MCF 10A (cell line): ENCODE measurements at places on chromosomes 2 and 18. TPM values are rescaled to one million over a fixed set of nuclear protein-coding genes. Genes with fewer than 3 reads are reported as not detected.

- peak; percentile 80 for DNase-seq
Measured at GRCh38 chr2:226411727-226412360, 387.8 kb downstream of the IRS1 start.

Gene KATNAL2
- 2.1 and 3.5 TPM in 2 replicates for total RNA-seq

DNA sequence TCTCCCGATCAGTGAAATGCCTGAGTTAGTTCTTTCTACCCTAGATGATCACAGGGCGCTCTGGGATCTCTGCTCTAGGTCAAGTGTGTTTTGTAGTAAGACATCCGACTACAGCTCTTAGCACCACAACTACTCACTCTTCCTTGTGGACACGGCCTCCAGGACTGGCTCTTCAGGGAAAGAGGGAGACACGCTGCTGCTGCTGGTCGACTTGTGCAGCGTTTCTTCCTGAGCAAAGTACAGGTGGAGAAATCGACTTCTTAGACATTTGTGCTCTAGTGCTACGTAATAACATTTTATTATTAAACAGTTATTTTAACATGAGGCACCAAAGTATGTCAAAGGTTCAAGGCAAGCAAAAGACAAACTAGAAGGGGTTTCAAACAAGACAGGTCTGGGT is 57.0 kb downstream of the PRELID3A start:
- no peak for DNase-seq

- no peak for DNase-seq
Measured at GRCh38 chr2:73917696-73918207, 8.9 kb upstream of the DGUOK start.

DNA sequence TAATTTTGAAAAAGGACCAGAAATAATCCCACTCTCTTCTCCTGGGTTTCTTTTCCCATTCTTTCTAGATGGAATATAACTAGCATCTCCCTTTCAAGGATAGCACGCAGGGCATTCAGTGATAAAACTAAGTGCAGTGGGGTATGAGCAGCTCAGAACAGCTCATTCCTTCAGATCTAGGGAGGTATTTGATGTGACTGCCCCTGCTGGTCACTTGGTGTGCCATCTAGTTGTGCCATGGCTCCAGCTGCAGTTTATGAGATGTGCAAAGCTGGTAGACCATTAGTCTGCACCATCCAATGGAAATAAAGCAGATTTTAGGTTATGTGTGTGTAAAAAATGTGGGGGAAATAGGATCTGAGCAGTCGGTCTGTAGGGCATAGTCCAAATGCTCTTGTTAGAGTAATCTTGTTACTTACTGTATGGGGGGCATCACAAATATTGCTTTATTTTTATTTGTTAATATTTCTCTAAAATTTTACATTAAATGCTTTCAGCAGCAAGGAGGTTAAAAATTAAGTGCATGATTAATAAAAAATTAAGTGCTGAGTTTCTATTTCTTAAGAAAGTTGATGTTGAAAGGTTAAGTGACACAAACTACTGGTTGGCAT is 38.9 kb downstream of the CTAGE1 start:
- DNase-seq, result peak; percentile 60

Gene PPM1G
- total RNA-seq, result 85.7 and 123 TPM in 2 replicates

DNA sequence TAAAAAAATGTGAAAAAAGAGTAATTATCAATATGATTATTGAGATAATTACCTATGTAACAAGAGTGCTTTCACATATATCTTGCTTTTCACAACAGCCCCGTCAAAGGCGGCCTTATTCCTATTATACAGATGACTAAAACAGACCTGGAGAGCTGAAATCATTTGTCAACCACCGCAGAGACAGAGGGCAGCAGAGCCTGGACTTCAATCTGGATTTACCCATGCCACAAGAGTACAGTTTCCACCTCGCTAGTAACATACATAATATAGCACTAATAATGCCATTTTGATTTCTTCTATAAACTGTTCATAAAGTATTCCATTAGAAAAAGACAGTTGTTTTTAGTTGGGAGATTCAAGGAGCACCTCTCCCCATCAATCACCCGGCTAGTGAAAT is 121.8 kb downstream of the EPB41L3 start:
- DNase-seq, result no peak

Gene CXCR4
- total RNA-seq, result 0.54 and 1.1 TPM in 2 replicates

DNA sequence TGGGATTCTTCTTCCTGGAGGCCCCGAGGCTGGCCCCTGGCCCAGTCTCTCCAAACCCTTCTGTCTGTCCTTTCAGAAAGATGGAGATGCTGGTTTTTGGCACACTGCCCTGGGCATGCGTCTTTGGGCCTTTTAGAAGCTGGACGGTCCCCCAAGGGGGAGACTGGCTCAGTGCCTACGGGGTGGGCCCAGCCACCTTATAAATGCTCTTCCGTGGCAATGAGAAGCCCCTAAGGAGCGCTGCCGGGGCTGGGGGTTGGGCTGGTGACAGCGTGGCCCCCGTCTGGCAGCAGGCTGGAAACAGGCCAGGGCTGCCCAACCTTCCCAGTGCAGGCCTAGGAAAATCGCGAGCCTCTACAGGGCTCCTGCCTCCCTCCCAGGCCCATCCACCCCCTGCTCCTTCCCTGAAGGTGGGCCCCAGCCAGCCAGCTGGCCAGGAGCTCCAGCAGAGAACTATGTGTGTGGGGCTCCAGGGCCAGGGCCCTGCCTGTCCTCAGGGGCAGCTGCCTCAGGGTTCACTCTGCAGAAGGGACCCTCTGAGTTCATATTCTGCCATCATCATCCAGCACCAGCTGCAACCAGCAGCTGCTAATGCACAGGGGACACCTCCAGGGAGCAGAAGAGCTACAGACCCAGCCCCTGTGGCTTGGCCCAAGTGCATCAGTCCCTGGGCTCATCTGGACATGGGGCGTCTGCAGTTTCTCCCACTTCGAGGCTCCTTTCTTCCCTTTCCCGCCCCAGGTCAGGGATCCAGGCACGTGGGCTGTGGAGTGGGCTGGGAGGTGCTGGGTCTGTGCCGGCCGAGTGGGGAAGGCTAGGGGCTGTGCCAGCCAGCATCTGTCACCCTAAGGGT is 107.6 kb upstream of the OTOS start:
- no peak for DNase-seq

Gene TUBA4B
- total RNA-seq, result not detected in 2 replicates

DNA sequence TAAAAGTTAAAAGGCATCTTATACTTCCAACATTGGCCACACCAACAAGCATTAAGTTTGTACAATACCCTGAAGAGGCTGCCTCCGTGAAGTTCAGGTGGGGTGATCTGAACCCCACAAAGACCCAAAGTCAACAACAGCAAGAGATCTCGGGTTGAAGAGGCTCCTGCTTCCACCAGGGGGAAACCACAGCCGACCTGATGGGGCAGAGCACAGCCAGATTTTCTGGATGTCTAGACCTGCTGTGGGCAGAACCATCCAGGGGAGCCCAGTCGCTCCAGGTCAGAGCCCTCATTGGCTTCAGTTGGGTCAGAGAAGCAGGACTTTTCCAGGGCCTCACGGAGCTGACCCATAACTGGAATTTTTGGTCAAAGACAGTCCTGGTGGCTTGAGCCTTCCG is 66.5 kb upstream of the ACKR3 start:
- no peak for DNase-seq

DNA sequence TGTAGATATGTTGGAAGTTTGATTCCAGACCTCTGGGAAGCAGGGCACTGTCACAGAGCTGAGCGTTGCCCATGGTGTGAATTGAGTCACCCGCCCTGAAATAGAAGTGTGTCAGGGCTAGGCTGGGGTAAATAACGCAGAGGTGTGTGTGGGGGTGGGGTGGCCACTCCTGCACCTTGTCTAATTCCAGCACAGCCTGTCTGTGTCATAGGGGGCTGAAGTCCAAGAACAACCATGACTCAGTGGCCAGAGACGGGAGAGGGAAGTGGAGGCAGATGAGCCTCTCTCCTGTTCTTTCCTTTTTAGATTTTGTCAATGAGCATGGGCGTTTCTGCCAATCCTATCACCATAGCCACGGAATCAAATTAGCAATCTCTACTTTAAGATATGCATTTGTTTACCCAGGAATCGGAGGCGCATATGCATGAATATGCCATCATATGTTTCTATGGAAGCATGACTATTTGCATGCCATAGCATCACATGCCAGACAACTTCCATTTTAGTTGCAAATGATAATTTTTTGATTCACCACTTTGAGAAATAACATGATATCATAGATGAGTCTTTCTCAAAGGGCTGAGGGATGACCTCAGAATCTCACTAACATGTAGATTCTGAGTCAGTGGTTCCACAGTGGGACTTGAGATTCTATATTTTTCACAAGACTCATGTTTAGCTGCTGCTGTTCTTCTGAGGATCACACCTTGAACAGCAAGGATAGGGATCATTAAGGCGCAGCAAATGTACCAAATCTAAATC is 852.9 kb downstream of the DCDC2C start:
- DNase-seq, result peak; percentile 75

DNA sequence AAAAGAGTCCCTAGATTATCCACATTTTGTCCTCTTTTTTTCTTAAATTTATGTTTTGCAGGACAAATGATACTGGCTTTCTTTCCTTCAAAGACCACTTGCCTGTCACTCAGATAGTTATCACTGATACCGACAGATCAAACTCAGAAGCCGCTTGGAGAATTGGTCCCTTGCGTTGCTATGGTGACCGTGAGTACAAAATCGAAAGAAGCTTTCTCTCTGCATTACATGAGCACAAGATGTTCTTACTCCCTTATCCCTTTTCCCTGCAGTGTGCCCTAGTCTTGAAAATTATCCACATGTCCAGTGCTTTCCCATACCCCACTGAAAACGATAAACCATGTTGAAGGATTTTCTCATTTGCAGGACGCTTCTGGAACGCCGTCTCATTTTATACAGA is 738.5 kb downstream of the CNTNAP5 start:
- no peak for DNase-seq

GRCh38 chr2:99821039-99821438 is 321.4 kb downstream of the AFF3 start:
- no peak for DNase-seq

GRCh38 chr2:151775057-151775740 is 40.9 kb upstream of the NEB start:
- no peak for DNase-seq
